ENCODE measurements at places on chromosomes 7 and 10.
A peak's percentile ranks its signal among the peaks of the same experiment; 100 is the strongest.

DNA sequence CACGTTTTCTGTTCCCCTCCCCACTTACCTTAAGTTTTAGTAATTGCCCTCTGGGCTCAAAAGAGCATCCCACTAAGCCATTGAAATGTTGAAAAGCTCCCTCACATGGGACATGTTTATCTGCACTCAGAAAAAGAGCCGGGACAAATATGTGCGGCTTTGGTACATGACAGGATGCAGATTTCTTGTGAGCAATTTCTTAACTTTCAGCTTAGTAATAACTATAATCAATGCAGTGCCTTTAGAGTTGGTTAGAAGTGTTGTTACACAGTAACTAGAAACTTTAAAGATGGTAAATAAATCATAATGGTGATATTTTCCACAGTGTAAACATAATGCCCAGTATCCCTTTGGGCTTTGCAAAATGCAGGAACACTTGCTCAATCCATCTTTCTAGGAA lies 89.2 kb downstream of the ZNF365 start:
- no peak for DNase-seq

- no peak for DNase-seq
These were observed 32.1 kb downstream of the KCNMA1 start for GRCh38 chr10:77605466-77605865.

DNA sequence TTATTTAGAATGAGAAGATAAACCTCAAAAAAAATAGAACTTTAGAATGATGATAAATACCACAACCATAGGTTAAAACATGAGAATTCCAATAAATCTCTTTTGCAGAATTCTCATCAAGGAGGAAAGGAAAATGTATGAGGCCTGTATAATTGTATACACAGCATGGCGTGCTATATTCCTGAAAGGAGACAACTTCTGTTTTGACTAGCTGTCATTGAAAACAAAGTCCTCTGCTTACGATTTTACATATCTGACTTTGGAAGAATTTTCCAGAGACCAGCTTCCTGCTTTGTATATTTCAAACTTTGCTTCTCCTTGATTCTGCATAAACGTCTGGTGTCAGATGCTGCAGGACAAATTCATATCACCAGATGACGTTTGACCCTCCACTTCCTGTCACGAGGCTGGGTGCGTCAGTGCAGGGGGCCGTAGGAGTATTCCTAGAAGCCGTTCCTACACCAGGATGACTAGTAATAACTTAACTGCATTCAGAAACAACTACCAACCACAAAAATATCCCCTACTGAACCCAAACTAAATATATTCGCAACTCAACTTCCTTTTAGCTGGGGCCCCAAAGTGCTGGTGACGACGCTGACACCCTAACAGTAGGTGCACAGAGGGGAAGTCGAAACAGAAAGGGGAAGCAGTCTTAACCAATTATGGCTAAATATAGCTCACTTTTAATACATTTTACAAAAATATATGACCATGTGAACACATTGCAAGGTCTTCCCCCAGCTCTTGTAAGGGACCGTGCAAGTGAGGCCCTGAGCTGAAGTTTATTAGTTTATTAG lies 178.6 kb upstream of the INHBA start:
- peak; percentile 27 for DNase-seq

DNA sequence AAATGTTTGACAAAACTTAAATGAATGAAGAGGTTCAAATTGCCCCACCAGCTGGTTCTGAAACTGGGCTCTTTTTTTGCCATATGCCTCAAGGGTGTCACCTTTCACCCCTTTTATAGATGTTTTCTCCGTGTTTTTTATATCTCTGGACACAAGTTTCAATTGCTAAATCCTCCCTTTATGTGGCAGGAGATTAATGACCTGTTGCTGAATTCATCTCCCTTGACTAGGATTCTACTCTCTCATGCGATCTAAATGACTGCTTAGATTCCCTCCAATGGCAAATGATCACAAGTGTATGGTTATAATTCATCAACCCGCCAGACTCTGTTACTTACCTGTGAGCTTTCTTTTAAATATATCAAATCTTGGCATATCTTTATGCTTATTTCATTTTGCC lies 677.0 kb upstream of the POT1 start:
- DNase-seq, result no peak

GRCh38 chr10:117477211-117477947 lies 65.2 kb upstream of the EMX2 start:
- DNase-seq, result no peak

GRCh38 chr10:91185239-91185875 lies 35.1 kb upstream of the PCGF5 start:
- DNase-seq, result no peak

- DNase-seq, result no peak
These were observed 186.7 kb upstream of the PLXDC2 start for GRCh38 chr10:19629567-19629966.

- no peak for DNase-seq
These were observed 88.8 kb downstream of the KMT2E start for GRCh38 chr7:105102557-105103352.

DNA sequence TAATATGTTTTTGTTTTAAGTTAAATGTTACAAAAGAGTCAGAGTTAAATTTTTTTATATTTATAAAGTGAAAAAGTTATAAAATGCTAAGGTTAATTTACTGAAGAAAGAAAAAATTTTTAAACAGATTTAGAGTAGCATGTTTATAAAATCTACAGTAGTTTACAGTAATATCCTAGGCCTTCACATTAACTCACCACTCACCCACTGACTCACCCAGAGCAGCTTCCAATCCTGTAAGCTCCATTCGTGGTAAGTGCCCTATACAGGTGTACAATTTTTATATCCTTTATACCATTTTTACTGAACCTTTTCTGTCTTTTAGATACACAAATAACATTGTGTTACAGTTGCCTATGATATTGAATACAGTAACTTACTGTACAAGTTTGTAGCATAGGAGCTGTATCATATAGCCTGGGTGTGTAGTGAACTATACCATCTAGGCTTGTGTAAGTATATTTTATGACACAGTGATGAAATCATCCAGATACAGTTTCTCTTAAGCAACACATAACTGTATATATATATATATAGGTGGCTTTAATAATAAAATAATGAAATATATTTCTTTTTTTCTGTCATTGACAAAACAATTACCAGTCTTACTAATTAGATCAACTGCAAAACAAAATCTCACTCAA lies 79.6 kb downstream of the PTEN start:
- DNase-seq, result no peak
